ENCODE measurements at places on chromosomes 1 and 21.

- no peak for DNase-seq
Measured at GRCh38 chr1:41983451-41983850, 64.7 kb upstream of the HIVEP3 start.

DNA sequence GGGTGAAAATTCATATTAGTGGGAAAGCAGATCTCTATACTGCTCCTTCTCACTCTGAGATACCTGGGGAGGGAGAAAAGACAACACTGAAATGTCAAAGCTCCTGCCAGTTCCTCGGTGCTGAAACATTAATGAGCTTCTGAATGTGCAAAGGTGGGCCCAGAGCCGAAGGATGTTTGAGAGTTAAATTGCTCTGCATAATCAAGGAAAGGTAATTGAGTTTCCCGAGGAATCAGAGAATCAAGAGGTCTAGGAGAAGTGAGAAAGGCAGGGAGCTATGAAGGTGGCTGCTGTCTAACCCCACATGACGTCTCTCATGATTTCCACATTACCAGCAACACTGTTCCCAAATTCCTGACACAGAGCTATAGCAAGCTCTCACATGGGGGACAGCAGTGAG lies 346.7 kb downstream of the SMYD3 start:
- DNase-seq = no peak

GRCh38 chr1:53730224-53730865 lies 8.6 kb downstream of the GLIS1 start:
- no peak for DNase-seq

GRCh38 chr1:211327346-211327921 lies 801 bp downstream of the TRAF5 start:
- DNase-seq = no peak

DNA sequence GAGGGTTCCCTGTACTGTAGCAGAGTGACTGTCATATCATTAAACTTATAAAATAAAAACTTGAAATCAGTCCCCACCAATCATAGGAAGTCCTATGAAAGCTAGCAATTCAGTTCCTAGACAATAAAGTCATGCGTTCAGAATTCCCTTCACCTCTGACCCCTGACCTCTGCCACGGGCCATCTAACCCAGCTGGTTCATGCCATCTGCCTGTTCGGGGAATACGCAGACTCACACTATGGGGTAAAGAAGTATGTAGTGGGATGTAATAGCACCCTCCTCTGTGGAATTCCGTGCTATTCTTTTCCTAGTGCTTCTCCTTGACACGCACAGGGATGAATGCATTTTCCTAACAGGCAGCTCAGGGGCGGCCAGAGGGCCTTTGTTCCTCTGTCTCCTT lies 2.1 kb downstream of the GSTM4 start:
- no peak for DNase-seq

DNA sequence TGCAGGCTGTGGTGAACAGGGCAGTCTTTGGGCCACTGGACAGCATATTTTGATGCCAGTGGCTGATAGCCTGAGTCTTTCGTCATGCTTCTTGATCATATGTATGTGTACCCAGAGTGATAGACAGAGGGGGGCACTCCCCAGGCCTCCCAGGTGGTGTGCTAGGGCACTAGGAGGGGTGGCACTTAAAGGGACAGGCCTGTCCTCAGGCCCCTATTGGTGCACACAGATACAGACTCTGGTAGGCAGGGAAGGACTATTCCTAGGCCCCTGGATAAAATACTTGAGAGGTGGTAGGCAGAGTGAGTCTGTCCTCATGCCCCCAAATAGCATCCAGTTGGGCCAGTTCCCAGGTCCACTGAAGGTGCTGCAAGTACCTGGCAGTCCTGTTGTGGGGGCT lies 76.6 kb upstream of the SAMD13 start:
- DNase-seq = no peak
